ENCODE measurements at places on chromosomes 11 and 22.
A peak's percentile ranks its signal among the peaks of the same experiment; 100 is the strongest.

DNA sequence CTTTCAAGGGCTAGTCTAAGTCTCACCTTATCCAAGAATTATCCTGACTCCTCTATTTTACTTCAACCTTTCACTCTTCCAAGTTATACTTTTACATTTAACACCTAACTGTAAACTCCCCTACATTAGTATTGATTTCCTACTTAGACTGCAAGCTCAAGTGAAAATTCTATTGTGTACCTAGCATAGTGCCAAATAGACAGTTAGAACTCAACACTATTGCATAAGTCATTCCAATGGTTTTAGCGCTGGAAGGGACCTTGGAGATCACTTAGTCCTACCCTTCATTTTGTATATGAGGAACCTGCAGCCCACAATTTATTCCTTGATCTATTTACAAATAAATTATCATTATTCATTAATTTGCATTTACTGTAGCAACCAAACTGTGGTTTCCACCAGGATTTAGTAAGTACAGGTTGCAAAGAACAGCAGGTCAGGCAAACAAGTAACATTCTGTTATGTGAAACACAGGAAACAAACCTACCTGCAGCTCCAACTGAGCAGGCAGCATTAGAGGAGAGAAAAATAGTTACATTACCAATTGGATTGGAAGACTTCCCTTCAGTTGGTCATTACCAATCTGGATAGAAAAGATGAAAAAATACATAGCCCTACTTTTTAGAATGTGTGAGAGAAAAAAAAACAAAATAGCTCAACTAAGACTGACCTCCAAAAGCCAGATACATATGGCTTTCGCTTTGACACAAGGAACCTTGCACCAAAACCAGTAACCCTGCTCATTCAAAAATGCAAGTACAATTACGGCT is 33.7 kb upstream of the NFRKB start:
- DNase-seq = no peak

- DNase-seq = no peak
Observed at GRCh38 chr22:30280505-30280904, 8.8 kb downstream of the CASTOR1 start.

GRCh38 chr22:50199251-50199721 is 1.5 kb upstream of the SELENOO start:
- no peak for DNase-seq

GRCh38 chr11:45848654-45849081 is 1.4 kb downstream of the CRY2 start:
- no peak for DNase-seq

DNA sequence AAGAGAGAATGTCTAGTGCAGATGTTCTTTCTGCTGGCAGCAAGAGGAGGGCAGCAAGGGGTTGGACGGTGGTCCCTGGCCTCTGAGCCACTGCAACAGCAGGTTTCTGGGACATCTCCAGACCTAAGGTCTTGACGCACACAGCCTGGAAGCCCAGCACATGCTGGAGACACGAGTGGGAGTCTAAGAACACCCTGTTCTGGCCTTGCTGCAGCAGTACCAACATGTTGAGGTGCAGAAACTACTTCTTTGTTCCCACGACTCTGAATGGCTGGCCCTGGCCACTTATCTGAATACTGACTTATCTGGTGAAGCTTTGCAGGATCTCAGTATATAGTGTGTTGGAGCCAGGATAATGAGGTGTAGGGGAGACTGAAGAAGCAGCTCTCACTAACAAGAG is 6.8 kb downstream of the MICAL2 start:
- no peak for DNase-seq

DNA sequence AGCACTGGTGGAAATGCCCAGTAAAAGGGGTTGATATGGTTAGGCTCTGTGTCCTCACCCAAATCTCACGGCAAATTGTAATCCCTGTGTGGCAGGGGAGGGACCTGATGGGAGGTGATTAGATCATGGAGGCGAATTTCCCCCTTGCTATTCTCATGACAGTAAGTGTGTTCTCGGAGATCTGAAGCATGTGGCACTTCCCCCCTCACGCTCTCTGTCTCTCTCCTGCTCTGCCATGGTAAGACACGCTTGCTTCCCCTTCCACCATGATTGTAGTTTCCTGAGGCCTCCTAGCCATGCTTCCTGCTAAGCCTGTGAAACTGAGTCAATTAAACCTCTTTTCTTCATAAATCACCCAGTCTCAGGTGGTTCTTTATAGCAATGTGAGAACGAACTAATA is 37.4 kb downstream of the PACSIN2 start:
- no peak for DNase-seq

DNA sequence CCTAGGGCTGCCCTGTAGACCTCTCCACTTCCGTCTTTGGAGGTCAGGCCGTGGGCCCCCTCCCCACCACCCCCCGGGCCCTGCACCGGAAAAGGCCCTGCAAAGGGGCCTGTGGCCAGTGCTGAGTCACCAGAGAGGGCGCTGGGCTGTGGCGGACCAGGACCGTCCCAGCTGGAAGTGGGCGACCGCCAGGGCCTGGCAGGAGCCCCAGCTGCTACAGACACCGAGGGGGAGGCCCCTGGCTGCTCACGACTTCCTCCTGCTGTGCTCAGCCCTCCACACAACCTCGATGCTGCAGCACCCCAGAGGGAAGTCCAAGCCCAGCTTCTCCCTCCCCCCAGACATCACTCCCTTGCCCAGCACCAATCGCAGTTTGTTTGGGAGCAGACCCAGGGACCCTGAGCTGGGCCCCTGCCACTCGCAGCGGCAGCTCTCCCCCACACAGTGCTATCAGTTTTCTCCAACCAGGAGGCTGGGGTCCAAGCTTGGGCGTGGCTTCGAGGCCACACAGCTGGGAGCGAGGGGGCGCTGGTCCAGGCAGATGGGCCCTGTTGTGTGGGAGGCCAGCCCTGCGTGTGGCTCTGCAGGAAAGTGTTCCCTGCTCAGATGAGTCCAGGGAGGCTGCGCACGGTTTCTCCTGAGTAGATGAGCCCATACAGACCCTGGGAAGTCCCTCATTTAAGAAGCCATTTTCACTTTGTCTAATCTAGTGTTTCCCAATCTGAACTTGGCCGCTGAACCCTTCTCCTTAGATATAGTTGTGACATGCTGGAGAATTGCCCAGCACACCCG is 5.6 kb upstream of the SH3BP1 start:
- peak; percentile 67 for DNase-seq

DNA sequence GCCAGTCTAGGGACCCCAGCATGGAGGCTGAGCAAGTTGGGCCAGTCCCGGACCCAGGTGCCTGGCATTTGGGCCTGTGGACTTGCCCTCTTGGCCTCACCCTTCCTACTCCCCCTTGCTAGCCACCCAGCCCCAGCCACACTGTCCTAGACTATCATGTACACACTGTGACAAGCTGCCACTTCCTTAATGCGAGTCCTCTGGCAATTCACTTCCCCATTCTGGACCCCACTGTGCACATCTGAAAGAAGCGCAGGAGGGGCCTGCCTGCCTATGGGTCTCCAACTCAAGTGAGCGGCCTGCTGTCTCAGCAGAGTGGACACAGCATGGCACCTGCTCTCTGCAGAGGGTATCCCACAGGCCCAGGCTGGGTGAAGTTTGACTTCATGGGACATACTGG is 68.5 kb upstream of the LMO1 start:
- DNase-seq = no peak

- no peak for DNase-seq
Observed at GRCh38 chr11:43631732-43632131, 48.8 kb upstream of the HSD17B12 start.

GRCh38 chr11:122334546-122335339 is 218.7 kb upstream of the BLID start:
- DNase-seq = no peak

GRCh38 chr11:76551400-76551799 is 106.6 kb downstream of the EMSY start:
- no peak for DNase-seq

DNA sequence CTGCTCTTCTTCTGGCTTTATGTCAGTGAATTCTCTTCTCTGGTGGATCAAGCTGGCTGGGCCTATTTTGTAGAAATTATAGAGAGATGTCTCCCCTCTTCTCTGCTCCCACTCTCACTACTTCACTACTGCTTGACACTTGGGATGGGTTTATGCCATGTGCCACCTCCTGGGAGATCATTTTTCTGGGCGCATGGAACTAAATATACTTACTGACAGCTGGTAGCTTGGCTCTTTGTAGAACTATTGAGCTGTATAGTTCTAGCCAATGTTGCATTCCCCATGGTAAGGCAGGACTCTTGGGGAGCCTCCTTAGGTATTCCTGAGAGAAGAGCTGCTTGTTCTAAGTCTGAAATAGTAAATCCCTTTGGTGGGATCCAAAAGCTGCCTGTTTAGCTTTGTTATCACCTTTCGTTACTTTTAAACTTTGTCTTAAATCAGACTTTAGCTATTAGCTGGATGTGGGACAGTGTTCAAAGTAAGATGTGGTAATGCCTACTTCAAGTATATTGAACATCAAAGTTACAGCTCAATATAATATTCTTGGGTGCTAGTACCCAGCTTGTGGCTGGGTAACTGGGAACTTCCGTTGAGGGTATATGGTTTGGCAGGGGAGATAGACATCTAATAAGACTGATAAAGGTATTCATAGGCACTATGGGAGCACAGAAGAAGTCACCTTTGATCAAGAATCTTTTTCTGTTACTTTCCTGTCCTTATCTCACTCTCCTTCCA is 87.5 kb upstream of the RRM1 start:
- no peak for DNase-seq

DNA sequence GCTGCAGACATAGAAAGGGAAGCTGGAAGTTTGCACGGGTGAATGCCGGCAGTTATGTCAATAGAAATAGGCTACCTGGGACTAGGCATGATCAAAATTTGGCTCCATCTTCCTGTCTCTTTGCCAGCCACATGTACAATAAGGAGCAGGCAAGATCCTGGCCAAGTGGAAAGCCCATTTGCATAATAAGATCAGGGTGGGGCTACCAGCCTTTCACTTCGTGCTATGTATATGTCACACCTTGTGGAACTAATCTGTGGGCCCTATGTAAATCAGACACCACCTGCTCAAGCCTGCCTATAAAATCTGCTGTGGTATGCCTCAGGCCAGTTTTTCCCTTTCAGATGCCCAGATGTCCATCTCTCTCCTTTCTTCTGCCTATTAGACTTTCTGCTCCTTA is 79.3 kb upstream of the DRD2 start:
- no peak for DNase-seq

DNA sequence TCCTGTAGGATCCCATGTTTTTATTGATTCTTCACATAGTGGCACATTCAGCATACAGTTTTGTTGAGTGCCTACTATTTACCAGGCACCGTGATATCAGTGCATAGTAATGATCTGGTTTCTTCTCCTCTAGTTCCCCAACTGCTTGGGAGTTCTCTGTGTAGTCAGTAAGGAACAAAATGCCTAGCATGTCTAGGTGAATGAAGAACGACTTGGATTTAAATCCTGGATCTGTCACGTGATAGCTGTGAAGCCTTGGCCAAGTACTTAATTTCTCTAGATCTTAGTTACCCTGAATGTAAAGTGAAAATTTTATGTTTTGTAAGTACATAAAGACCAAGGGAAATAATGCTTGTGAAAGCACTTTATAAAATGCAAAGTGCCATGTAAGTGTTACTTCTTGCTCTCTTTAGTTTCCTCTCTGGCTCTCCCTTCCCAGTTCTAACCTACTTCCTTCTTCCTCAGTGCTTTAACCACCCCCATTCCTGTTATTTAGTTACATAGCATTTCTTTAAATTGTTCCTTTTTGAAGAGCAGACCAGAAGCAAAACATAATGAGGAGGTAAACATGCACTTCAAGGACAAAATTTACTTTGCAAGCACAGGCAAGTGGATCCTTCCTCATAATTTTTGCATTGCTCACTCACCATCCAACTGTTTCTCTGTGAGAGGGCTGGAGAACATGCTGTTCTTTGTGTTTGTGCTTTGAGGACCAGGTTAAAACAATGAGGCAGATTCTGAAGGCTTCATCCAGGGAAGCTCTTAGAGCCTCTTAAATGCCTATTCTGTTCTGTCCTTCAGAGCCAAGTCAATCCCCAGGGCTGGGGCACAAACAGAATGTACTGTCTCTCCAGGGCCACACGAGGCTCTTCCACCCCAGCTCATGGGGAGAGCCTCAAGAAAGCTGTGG is 353.9 kb upstream of the TENM4 start:
- no peak for DNase-seq

DNA sequence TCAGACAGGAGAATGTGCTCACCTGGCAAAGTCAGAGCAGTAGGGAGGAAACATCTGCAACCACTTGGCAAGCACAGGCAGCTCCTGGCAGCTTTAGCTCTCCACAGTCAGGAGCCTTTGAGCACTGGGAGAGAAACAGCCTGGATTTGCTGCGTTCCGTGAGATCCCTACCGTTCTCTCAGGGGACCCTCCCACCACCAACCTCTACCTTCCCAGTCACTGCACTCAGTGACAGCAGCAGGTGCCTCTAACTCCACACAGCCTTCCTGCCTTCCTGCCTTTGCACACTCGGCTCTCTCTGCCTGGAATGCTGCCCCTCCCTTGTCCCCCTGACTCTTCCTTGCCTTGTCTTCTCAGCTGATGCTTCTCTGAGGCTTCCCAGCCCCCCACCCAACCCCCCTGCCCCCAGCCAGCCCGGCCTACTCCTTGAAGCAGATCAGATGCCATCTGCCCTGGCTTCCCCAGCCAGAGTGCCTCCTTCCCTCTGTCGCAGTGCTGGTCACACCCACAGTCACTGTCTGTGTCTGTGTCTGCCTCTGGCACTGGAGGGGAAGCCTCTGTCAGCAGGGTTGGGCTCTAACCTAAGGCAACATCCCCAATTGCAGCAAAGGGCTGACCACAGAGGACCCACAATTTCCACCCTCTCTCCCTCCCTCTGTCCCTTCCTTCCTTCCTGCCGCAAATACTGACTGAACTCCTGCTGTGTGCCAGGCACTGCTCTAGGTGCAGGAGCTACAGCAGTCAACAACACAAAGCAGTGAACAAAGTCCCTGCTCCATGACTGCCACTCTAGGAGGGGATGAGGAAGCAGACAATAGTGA is 14.9 kb upstream of the TSKU start:
- peak; percentile 70 for DNase-seq

- no peak for DNase-seq
Observed at GRCh38 chr22:50396751-50397370, 53.7 kb downstream of the PPP6R2 start.

GRCh38 chr11:48066881-48067800 is 86.8 kb downstream of the PTPRJ start:
- DNase-seq = no peak

DNA sequence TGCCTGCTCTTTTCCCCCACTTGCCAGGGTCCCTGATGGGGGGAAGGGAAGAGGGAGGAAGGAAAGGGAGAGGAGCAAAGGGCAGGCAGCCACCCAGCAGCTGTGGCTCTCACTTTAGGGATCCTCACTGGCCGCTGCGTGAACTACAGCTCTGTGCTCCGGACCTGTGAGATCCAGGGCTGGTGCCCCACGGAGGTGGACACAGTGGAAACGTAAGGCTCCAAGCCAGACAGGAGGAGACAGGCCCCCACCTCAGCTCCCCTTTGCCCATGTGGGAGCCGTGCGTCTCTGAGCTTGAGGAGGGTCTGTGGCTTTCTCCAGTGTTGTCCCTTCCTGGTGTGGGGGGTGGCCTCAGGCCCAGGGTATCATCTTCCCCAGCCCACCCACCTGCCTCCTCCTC is 9.9 kb downstream of the P2RX3 start:
- no peak for DNase-seq

DNA sequence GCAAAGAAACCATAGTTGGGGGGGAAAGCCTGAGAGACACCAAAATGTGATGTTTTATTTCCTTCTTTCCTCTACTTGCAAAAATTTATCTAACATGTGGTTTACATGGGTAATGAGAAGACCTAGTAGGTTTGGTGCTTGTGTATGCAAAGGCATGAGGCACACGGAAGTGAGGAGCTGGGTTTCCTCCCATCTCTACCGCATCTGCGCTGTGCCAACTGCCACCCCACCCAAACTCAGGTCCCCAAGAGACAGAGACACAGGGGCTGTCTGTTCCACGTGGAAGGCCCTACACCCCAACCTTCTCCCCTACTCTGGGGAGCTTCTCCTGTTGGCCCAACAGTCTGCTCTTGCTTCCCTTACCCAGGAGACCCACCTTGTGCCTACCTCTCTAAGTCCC is 4.8 kb downstream of the RTL6 start:
- no peak for DNase-seq
